ENCODE measurements at places on chromosomes 6 and 20.
A peak's percentile ranks its signal among the peaks of the same experiment; 100 is the strongest.

GRCh38 chr6:130994319-130995097, 68.5 kb downstream of the EPB41L2 start:
- no peaks in the 10 kb centered on the region for H3K4me1 ChIP-seq
- peaks cover 1% of the 10 kb centered on the region for H3K27me3 ChIP-seq
- DNase-seq: no peak
- H3K36me3 ChIP-seq: no peaks in the 10 kb centered on the region
- no peak overlapping the region for H3K4me3 ChIP-seq

DNA sequence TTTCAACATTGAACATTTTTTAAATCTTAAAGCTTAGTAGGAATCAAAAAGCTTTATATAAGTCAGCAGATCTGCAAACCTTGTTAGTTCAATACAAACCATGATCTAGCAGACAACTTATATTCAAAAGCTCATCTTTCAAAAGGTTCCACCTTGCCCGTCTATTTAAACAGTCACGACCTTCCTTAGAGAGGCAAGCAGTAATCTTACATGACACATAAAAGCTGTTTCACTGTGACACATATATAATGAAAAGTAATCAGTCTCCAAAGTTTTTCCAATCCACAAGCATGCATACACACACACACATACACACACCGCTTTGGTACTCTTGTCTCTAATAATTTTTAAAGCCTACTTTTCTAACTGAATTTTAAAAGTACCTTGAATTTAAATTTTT, 12.9 kb downstream of the SOD2 start:
- no peaks in the 10 kb centered on the region for H3K27me3 ChIP-seq
- H3K4me3 ChIP-seq: no peak overlapping the region
- H3K27ac ChIP-seq: peak overlapping the region; percentile 82
- peaks cover 30% of the 10 kb centered on the region for H3K36me3 ChIP-seq
- peaks cover 31% of the 10 kb centered on the region for H3K4me1 ChIP-seq
- DNase-seq: no peak

GRCh38 chr20:9399322-9399721, 115.1 kb upstream of the LAMP5 start:
- no peak overlapping the region for H3K27ac ChIP-seq
- H3K4me1 ChIP-seq: no peaks in the 10 kb centered on the region
- no peaks in the 10 kb centered on the region for H3K36me3 ChIP-seq
- H3K4me3 ChIP-seq: no peak overlapping the region
- no peaks in the 10 kb centered on the region for H3K27me3 ChIP-seq

- H3K4me1 ChIP-seq: peaks cover 69% of the 10 kb centered on the region
- DNase-seq: peak; percentile 65
- peak overlapping the region; percentile 52 for H3K4me3 ChIP-seq
- H3K27me3 ChIP-seq: peaks cover 4% of the 10 kb centered on the region
- peaks cover 1% of the 10 kb centered on the region for H3K36me3 ChIP-seq
Observed at GRCh38 chr20:44069203-44070011, 117.6 kb downstream of the JPH2 start.

- no peak overlapping the region for H3K27ac ChIP-seq
- peaks cover 15% of the 10 kb centered on the region for H3K4me1 ChIP-seq
- H3K4me3 ChIP-seq: no peak overlapping the region
- H3K27me3 ChIP-seq: peaks cover 6% of the 10 kb centered on the region
Observed at GRCh38 chr20:50240092-50240491, 49.5 kb downstream of the CEBPB start.

DNA sequence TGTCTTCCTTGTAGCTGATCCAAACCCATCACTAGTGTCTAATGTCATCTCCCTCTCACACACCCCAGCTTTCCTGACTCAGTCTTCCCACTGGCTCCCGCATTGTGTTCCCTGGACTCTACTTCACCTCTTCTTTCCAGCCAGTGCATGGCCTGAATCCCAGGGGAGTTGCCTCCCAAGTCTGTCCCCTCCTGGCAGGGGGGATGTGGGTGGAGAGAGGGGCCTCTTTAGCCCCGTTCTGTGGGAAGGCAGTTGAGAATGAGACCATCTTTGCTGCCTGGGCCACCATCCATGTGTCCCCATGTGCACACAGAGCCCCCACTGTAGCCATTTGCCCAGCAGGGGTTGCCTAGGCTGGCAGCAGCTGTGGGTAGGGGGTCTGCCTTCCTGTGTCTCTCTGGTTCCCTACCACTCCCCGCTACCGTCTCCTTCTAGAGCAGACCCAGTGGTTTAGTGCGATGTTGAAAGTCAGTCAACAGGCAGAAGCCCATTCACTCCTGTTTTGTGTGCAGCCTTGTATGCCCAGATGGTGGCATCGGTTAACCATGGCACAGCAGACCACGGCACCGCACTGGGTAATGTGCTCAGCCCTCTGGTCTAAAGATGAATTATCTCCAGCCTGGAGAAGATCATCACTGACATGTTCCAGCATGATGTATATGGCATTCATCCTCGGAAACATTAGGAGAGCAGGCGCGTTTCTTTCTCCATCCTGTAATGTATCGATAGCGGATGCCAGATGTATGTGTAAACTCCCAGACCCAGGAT, 178.8 kb upstream of the SNX9 start:
- no peak overlapping the region for H3K27ac ChIP-seq
- H3K4me3 ChIP-seq: no peak overlapping the region
- peaks cover 24% of the 10 kb centered on the region for H3K4me1 ChIP-seq
- H3K27me3 ChIP-seq: no peaks in the 10 kb centered on the region

- H3K36me3 ChIP-seq: no peaks in the 10 kb centered on the region
- no peak for DNase-seq
- H3K4me1 ChIP-seq: no peaks in the 10 kb centered on the region
- no peak overlapping the region for H3K27ac ChIP-seq
- no peak overlapping the region for H3K4me3 ChIP-seq
Observed at GRCh38 chr6:101417900-101418299, 24.4 kb downstream of the GRIK2 start.

GRCh38 chr20:61184194-61184593, 67.9 kb upstream of the CDH4 start:
- no peaks in the 10 kb centered on the region for H3K4me1 ChIP-seq
- no peaks in the 10 kb centered on the region for H3K27me3 ChIP-seq
- no peak overlapping the region for H3K27ac ChIP-seq
- no peaks in the 10 kb centered on the region for H3K36me3 ChIP-seq
- DNase-seq: no peak

DNA sequence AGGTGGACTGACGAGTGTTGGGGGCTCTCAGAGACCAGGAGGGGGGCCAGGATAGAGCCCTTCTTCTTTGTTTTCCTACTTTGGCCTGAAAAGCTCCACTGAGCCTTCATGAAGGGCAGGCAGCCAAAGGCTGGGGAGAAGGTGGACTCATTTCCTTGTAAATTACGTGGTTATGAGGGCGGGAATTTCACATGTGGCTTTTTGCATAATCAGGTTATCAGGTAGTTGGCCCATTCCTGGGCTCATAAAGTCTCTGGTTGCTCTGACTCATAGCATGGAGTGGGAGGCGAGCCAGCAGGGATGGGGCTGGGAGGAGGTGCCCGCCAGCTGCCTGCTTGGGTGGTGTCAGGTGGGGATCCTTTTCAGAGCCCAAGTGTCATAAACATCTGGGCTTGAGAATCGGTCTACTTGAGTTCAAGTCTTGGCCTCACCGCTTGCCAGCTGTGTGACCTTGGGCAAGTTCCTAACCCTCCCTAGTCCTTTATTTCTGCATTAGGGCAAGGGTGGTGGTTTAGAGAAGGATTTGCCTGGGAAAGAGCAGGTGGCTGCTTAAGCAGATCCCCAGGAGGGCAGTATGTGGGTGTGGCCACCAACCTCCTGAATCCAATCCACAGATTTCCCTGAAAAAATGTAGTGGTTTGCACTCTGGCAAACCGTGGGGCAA, 26.5 kb upstream of the RNF24 start:
- no peak overlapping the region for H3K4me3 ChIP-seq
- peaks cover 2% of the 10 kb centered on the region for H3K36me3 ChIP-seq
- H3K27ac ChIP-seq: no peak overlapping the region
- no peaks in the 10 kb centered on the region for H3K27me3 ChIP-seq

- no peak overlapping the region for H3K27ac ChIP-seq
- no peak for DNase-seq
- no peaks in the 10 kb centered on the region for H3K36me3 ChIP-seq
- no peak overlapping the region for H3K4me3 ChIP-seq
- H3K4me1 ChIP-seq: no peaks in the 10 kb centered on the region
- peaks cover 13% of the 10 kb centered on the region for H3K27me3 ChIP-seq
Observed at GRCh38 chr6:13098793-13099570, 229.4 kb downstream of the TBC1D7 start.

Measured in activated T-helper 1 cell treated with anti-CD3 and anti-CD28 coated beads, Interleukin-12 subunit alpha, Interleukin-12 subunit beta, Interleukin-2, Interleukin-4 antibody, amounts not matched to agents 30 ng/mL and 10 ng/mL and 1 ng/mL, durations not matched to agents 14 hours and 24 hours and 36 hours (primary cell).